NCI-H2081 (cell line): ENCODE measurements at places on chromosomes 11 and 22.

DNA sequence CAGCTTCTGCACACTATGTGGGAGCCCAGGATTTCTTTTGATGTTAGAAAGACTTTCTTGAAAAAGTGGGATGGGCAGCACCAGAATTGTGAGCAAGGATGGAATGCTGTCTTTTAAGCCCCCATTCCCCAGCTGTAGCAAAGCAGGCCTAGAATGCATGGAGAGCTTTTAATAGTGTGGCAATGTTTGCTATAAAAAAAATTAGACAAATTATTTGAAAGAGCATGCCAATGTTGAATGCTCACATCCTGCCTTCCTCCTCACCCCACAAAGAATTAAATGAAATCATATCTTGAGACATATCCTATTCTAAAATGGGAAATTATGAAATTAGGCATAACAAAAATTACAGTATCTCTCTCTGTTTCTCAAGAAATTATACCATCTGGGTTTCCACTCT, 154.7 kb downstream of the C11orf91 start:
- no peak for DNase-seq

- DNase-seq = no peak
Measured at GRCh38 chr11:69249311-69250185, 44.4 kb upstream of the MYEOV start.

DNA sequence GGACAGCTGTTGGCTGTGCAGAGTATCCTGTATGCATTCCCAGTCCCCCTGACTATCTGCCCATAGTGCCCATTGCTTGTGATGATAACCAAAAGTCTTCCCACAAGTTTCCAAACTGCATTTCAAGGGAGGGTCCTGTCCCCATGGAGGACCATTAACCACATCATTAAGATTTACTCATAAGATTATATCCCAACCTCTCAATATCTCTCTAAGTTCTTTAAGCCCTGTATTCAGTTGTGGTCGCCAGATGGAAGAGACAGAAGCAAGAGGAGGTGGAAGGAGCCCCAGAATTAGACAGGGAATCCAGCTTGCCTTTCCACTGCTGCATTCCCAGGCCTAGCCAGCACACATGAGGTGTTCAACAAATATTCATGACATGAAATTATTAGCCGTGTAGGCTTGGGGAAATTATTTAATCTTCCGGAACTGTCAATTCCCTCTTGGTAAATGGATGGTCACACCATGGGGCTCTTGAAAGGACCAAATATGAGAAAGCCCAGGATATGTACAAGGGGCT, 42.6 kb upstream of the TIMP3 start:
- no peak for DNase-seq

DNA sequence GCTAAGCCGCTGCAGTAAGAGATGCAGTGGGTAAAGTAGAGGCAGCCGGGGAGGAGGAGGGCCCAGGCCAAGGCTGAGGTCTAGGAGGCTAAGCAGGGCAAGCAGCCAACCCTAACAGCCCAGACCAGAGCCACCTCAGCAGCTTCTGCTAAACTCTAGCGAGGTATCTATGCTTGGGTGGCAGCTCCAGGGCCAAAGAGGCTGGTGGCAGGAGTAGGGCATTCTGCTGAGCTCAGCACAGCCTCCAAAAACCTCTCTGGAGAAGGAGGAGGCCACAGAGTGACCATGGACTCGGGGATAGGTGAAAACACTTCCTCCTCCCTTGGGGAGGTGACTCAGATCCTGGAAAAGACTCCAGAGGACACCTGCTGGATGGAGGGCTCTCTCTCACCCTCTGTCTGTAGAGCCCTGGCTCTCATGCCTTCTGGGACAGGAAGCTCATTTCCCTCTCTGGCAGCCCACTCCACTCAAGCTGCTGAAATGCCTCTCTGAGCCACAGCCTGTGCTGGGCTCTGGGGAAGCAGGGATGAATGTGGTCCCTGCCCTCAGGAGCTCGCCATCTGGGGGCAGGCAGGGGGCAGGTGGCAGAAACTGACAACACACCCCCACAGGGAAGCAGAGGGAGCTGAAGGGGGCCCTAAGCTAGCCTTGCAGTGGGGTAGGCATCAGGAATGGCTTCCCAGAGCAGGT, 16.5 kb upstream of the TPBGL start:
- DNase-seq = no peak

- DNase-seq = no peak
Measured at GRCh38 chr22:45895436-45896152, 81.4 kb downstream of the WNT7B start.

- no peak for DNase-seq
Measured at GRCh38 chr11:116853461-116854073, 16.1 kb upstream of the APOA1 start.

GRCh38 chr22:42169055-42169469, 38.5 kb upstream of the CYP2D6 start:
- peak; percentile 53 for DNase-seq

- DNase-seq = no peak
Measured at GRCh38 chr22:29830585-29830984, 7.5 kb downstream of the ASCC2 start.

- no peak for DNase-seq
Measured at GRCh38 chr11:63210111-63210510, 33.3 kb downstream of the SLC22A25 start.

GRCh38 chr11:62882431-62882749, 1.7 kb downstream of the SLC3A2 start:
- DNase-seq = no peak

DNA sequence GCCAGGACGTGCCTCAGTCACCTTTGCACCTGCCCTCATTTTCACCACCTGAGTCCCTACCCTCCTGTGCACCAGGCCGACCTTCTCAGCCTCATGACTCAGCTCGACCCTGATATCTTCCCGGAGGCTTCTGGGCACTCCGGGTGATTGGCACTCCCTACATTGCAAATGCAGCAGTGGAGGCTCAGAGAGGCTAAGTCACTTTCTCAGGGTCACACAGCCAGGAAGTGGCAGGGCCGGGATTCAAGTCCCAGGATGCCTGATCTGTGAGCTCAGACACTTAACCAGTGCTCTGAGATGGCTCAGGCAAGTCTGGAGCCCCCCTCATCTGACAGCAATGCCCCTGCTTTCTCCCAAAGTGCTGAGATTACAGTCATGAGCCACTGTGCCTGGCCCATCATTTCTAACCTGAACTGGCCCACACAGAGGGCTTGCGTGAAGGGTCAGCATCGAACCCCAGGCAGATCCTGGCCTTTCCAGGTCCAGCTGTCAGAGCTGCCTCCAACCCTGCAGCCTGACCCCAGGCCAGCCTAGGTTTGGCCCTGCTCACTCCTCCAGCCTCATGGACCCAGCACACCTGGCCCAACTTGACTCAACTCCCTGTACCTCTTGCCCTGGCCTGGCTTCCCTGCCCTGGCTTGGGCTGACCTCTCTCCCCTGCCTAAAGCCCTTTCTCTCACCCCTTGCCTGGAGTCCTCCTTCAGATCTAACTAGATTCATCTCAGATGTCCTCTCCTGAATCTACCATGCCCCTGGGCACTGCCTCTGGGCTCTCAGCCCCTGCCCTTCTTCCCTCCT, 40.7 kb upstream of the RTL6 start:
- DNase-seq = no peak

- no peak for DNase-seq
Measured at GRCh38 chr11:2767801-2768200, 68.0 kb upstream of the KCNQ1OT1 start.

DNA sequence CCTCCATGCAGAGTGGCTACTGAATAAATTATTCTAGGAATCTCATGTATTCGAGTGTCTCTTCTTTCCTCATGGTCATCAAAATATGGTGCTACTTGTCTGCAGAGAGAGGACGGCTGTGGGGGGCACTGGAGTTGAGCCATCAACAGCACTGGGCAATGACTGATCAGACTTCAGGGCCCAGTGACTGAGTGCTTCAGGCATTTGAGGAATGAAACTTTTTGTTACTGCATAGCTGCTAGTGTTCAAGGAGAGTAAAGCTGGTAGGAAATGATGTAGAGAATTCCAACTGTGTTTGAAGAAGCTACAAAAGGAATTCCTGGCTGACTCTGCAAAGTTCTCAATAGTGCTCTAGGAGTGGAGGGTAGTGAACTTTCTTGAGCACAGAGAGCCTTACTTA, 277.7 kb downstream of the CADM1 start:
- DNase-seq = no peak

DNA sequence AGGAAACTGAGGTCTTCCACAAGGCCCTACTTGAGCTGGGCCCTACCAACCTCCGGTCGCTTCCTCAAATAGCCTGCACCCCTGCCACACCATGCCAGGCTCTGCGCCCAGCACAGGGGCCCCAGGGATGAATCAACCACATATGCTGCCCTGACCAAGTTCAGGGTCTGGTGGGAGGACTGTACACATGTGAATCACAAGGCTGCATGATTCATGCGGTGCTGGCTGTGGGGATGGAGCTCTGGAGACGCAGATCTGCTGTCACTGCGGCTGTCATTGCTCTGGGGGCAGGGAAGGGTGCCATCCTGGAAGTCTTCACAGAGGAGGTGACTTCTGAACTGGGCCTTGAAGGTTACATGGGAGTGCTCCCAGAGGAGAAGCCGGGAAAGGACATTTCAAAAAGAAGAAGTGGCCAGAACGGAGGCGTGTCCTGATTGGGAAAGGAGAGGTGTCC, 21.5 kb downstream of the CYTH4 start:
- no peak for DNase-seq

- DNase-seq = no peak
Measured at GRCh38 chr11:12556788-12557384, 117.3 kb upstream of the TEAD1 start.

DNA sequence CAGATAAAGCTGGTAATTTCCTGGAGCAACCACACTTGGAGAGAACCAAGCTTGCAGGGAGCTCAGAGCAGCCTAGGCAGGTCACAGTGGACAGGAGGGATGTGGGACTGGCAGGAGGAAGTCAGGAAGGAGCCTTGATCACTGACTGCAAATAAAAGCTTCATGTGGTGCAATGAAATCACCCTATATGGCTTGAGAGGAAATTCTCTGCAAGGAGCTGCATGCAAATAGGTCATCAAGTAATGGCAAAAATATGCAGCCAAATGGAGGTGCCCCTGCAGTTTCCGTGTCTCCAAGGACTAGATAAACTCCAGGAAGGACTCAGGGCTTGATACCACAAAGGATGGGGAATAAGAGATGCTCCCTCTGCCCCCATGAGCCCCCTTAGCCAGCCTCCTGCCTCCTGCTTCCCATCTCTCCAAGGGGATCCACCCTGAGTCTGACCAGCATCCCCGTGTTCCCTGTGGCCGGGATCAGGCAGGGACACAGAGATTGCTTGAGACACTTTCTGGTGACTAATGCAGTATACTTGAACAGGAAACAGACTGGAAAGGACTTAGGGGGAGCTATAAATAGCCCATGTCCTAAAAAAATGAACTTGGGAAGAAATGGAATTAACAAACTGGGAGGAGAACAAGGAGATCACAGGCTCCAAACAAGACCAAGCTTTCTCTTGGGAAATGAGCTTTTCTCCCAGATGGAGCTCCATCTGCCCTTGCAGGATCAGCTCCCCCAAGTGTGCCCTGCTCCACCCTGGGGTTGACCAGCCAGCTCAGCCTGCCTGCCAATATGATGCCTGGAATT, 23.9 kb upstream of the MICAL2 start:
- DNase-seq = no peak

DNA sequence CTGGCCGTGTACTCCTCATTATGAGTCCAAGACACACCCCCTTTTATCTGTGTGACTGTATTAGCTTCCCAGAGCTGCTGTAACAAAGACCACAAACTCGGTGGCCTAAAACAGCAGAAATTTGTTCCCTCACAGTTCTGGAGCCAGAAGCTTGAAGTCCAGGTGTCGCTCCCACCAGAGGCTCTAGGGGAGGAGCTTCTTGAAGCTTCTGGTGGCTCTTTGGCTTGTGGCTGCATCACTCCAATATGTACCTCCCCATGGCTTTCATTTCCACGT, 3.0 kb downstream of the PRR5 start:
- DNase-seq = no peak

GRCh38 chr11:57318178-57318577, 6.6 kb downstream of the TNKS1BP1 start:
- no peak for DNase-seq

DNA sequence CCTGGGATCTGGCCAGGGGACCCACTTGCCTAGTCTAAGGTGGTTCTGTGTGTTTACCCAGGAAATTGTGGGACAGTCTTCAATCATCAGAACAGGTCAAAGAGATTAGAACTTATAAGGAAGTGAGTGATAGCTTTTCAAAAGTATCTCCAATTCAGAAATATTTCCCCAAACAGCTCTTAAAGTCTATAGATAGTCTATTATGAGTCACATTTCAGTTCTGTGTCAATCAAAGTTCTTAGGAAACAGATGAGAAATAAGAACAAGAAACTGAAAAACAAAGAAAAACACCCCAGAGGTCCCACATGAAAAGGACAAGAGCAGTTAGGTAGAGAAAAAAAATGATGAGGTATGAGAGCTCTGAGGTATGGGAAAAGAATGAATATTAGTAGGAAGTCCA, 381.4 kb upstream of the MPPED2 start:
- no peak for DNase-seq

GRCh38 chr11:123690485-123690884, 36.1 kb upstream of the SCN3B start:
- DNase-seq = no peak

DNA sequence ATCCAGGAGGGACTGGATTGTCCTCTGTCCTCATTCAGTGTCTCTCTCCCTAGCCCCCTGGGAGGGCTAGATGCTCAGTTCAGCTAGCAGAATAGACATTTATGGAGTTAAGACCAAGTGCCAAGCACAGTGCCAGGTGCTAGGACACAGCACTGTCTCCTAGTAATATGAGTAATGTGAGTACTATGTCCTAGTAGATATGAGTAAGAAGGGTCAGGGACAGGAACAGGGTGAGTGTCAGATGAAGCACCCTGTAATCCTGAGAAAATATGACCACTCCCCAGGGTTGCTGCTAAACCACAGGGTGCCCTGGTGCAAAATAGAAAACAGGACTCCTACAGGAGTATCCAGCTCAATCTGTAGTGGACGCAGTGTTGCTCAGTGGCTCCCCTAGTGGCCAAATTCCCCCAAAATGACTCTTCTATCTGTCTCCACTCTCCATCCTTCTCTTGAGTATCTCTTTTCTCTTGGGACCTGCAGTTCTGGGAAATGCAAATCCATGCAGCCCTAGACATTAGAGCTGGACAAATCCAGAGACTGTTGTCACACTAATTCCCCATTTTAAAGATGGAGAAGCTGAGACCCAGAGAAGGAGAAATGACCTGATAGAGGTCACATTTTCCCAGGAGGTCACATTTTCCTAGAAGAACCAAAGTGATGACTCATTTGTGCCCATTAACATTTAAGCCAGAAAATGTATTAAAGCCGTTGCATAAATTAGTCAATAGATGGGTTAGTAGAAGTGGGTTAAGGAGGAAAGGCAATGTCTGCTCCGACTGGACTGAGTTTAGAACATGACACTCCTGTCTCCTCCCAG, 214.3 kb downstream of the NXPE2 start:
- DNase-seq = no peak

- no peak for DNase-seq
Measured at GRCh38 chr11:79667380-79667779, 226.6 kb upstream of the TENM4 start.

GRCh38 chr22:22432479-22432878, 76.1 kb downstream of the ZNF280B start:
- DNase-seq = no peak

GRCh38 chr11:16956538-16957153, 57.6 kb downstream of the PLEKHA7 start:
- DNase-seq = no peak
